ENCODE measurements at places on chromosomes 7 and 10.

- H3K4me3 ChIP-seq: no peak overlapping the region
- H3K4me1 ChIP-seq: no peaks in the 10 kb centered on the region
- no peak overlapping the region for H3K27ac ChIP-seq
- no peak for DNase-seq
- no peaks in the 10 kb centered on the region for H3K36me3 ChIP-seq
Observed at GRCh38 chr10:24887855-24888231, 64.6 kb downstream of the PRTFDC1 start.

GRCh38 chr7:6407434-6407833 lies 40.3 kb downstream of the DAGLB start:
- no peak for DNase-seq
- no peak overlapping the region for H3K27ac ChIP-seq
- no peaks in the 10 kb centered on the region for H3K4me1 ChIP-seq
- no peaks in the 10 kb centered on the region for H3K27me3 ChIP-seq
- H3K4me3 ChIP-seq: no peak overlapping the region

GRCh38 chr10:4409319-4409718 lies 416.7 kb upstream of the AKR1E2 start:
- no peak overlapping the region for H3K27ac ChIP-seq
- H3K36me3 ChIP-seq: no peaks in the 10 kb centered on the region
- H3K4me1 ChIP-seq: no peaks in the 10 kb centered on the region
- H3K27me3 ChIP-seq: no peaks in the 10 kb centered on the region
- no peak overlapping the region for H3K4me3 ChIP-seq

- H3K36me3 ChIP-seq: no peaks in the 10 kb centered on the region
- no peak overlapping the region for H3K27ac ChIP-seq
- no peak overlapping the region for H3K4me3 ChIP-seq
- no peaks in the 10 kb centered on the region for H3K27me3 ChIP-seq
Observed at GRCh38 chr10:62112300-62112699, 156.3 kb downstream of the RTKN2 start.

- H3K27ac ChIP-seq: no peak overlapping the region
- no peaks in the 10 kb centered on the region for H3K4me1 ChIP-seq
- no peaks in the 10 kb centered on the region for H3K27me3 ChIP-seq
- H3K36me3 ChIP-seq: no peaks in the 10 kb centered on the region
- DNase-seq: no peak
Observed at GRCh38 chr7:80999100-80999499, 80.2 kb upstream of the SEMA3C start.

GRCh38 chr7:16515785-16516685 lies 10.6 kb upstream of the LRRC72 start:
- no peak for DNase-seq
- no peaks in the 10 kb centered on the region for H3K36me3 ChIP-seq
- no peaks in the 10 kb centered on the region for H3K4me1 ChIP-seq

GRCh38 chr7:50793120-50793946 lies 10.6 kb upstream of the GRB10 start:
- H3K4me3 ChIP-seq: peak overlapping the region; percentile 67
- H3K27me3 ChIP-seq: no peaks in the 10 kb centered on the region
- peaks cover 23% of the 10 kb centered on the region for H3K4me1 ChIP-seq
- DNase-seq: peak; percentile 82
- peak overlapping the region; percentile 90 for H3K27ac ChIP-seq
- H3K36me3 ChIP-seq: no peaks in the 10 kb centered on the region

DNA sequence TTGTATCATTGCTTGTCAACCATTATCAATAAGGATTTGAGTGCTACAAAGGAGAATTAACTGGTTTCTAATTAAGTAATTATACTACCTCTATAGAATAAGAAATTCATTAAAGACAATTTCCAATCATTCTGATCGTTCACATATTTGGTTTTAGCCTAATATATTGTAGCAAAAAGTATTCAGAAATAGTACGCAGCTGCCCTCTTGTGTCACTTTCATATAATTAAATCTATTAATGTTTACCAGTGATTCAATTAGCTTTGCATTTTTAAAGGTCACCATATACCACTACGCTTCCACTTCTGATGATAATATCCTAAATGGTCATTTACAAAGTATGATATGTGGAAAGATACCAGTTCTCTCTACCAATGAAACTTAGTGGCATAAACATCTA lies 128.3 kb downstream of the NEBL start:
- no peak overlapping the region for H3K27ac ChIP-seq
- H3K4me3 ChIP-seq: no peak overlapping the region
- DNase-seq: no peak
- H3K36me3 ChIP-seq: no peaks in the 10 kb centered on the region
- H3K27me3 ChIP-seq: no peaks in the 10 kb centered on the region
- H3K4me1 ChIP-seq: no peaks in the 10 kb centered on the region

DNA sequence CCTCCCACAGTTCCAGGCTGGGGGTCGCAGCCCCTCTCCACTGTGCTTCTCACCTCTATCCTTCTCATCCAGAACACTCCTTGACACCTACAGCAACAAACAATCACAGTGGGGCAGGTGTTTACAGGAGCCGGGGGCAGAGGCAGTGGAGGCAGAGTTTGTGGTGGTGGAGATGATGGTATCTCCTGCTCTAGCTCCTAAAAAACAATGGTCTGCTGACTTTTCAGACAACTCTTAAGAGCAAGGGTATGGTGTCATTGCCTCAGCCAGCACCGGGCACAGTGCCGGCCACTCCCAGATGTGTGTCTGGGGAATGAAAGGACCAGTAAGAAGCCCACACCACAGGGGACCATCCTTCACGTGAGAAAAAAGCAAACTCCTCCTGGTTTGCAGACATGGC lies 36.3 kb upstream of the ANTXRL start:
- no peak for DNase-seq
- H3K27ac ChIP-seq: no peak overlapping the region
- H3K4me3 ChIP-seq: no peak overlapping the region
- H3K4me1 ChIP-seq: no peaks in the 10 kb centered on the region
- no peaks in the 10 kb centered on the region for H3K36me3 ChIP-seq

Data from heart left ventricle (tissue), 16 donors.